ENCODE measurements at places on chromosomes 1 and 21.

DNA sequence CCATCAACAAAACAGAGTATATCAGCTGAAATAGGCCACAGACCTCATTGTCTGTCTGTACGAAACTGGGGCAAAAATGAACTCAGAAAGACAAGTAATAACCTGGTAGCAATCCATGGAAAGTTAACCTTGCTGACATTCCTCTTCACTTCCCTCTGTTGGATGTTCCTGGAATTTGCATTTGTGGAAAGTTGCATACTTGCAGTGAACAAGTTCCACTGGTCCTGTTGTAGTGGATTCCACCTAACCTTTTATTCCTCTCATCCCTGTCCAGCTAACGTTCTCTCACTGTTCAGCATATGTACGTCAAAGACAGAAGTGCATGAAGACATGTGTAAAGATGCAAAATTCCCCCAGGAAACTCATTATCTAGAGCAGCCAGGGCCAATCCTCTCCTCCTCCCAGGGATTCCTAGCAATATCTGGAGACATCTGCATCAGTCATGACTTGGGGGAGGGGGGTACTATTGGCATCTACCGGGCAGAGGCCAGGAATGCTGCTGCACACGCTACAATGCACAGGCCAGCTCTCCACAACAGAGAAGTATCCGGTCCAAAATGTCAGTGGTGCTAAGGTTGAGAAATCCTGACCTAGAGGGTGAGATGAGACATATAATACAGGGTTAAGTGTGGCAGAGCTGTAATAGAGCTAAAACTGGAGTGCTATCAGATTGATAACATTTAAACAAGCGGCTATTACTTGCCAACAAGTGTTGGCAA, 8.2 kb downstream of the LPAR3 start:
- peaks cover 24% of the 10 kb centered on the region for H3K27me3 ChIP-seq
- no peak overlapping the region for H3K4me3 ChIP-seq
- no peak overlapping the region for H3K27ac ChIP-seq
- DNase-seq: no peak
- H3K4me1 ChIP-seq: no peaks in the 10 kb centered on the region
- H3K36me3 ChIP-seq: peaks cover 9% of the 10 kb centered on the region

DNA sequence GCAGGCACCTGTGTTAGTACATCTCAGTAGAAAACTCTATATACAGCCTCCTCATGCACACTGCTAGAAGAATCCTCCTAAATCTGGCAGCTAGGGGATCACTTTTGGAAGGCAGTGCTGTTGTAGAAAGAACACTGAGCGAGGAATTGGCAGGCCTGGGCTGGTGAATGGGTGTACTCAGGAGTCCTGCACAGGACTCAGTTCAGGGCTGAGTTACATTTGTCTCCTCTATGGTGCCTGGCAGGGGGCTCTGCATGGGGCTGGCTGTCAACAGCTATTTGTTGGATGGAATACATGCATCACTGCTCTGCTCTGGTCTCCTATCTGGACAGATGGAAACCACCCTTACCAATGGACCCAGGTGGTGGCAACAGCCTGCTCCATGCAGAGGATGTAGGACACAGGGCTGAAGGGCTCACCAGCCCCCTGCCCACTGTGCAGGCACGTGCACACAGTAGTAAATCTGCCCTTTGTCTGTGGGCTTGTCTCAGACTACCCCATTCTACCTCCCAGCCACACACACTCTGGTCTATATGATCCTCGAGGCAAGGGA, 74.2 kb downstream of the LRIG2 start:
- no peaks in the 10 kb centered on the region for H3K36me3 ChIP-seq
- H3K27me3 ChIP-seq: no peaks in the 10 kb centered on the region
- no peak overlapping the region for H3K27ac ChIP-seq
- H3K4me1 ChIP-seq: peaks cover 23% of the 10 kb centered on the region
- DNase-seq: no peak

DNA sequence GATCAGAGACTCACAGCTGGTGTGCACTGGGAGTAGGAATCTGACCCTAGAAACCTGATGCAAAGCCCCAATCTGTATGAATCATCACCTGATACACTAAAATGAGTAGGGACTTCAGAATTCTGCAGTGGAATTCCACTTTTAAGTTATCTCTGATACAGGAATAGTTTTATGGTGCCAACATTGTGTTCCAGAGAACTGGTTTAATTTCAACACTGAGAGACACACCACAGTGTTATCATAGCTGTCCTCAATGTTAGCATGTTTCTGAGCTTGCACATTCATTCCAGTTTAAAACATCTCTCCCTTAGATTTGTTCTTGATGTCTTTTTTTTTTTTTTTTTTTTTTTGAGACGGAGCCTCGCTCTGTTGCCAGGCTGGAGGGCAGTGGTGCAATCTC, 7.1 kb downstream of the UTS2 start:
- H3K27me3 ChIP-seq: peaks cover 3% of the 10 kb centered on the region
- H3K4me3 ChIP-seq: no peak overlapping the region
- no peak overlapping the region for H3K27ac ChIP-seq
- no peak for DNase-seq
- no peaks in the 10 kb centered on the region for H3K4me1 ChIP-seq

DNA sequence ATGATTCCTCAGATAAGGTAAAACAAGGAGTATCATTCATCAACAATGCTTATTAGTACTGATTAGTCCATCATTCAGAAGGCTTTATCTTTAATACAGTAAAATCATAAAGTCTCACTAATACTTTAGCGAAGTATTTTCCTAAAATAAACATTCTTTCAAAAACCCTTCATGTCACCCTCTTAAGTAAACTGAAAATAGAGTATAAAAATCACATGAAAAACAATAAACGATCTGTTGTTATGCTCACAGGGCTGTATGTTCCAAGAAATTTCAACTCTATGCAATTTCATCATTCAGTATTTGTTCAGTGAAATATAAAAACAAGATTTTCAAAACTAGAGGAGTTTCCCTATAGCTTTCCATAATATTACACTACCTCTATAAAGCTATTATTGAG, 102.0 kb downstream of the DENND1B start:
- no peaks in the 10 kb centered on the region for H3K36me3 ChIP-seq
- peaks cover 12% of the 10 kb centered on the region for H3K4me1 ChIP-seq
- no peaks in the 10 kb centered on the region for H3K27me3 ChIP-seq
- no peak overlapping the region for H3K4me3 ChIP-seq

GRCh38 chr1:85936470-85936869, 220.1 kb downstream of the COL24A1 start:
- no peaks in the 10 kb centered on the region for H3K4me1 ChIP-seq
- H3K36me3 ChIP-seq: no peaks in the 10 kb centered on the region
- no peaks in the 10 kb centered on the region for H3K27me3 ChIP-seq
- no peak overlapping the region for H3K27ac ChIP-seq
- no peak for DNase-seq

GRCh38 chr1:90510143-90510542, 207.0 kb downstream of the BARHL2 start:
- peaks cover 12% of the 10 kb centered on the region for H3K4me1 ChIP-seq
- DNase-seq: no peak
- H3K4me3 ChIP-seq: no peak overlapping the region
- no peak overlapping the region for H3K27ac ChIP-seq
- H3K27me3 ChIP-seq: peaks cover 3% of the 10 kb centered on the region

DNA sequence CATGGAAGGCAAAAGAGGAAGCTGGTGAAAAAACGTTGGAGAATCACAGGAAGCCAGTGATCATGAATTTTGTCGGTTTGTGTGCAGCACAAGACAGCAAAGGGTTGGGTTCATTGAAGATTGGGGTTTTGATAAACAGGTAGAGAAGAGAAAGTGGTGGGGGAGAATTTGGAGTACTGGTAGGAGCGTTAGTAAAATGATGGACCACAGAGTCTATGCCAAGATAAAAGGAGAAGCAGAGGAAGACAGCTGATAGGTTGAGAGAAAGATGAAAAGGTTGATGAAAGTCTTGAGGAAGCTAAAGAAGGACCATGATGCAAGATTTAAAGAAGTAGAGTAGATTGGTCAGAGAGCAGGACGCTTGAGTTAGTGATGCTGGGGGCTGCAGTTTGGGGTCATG, 156.8 kb upstream of the POU3F1 start:
- H3K4me3 ChIP-seq: no peak overlapping the region
- H3K4me1 ChIP-seq: no peaks in the 10 kb centered on the region
- DNase-seq: no peak
- no peak overlapping the region for H3K27ac ChIP-seq

GRCh38 chr1:30681782-30682181, 41.6 kb downstream of the MATN1 start:
- H3K27ac ChIP-seq: no peak overlapping the region
- H3K36me3 ChIP-seq: no peaks in the 10 kb centered on the region
- DNase-seq: no peak
- H3K27me3 ChIP-seq: peaks cover 60% of the 10 kb centered on the region
- no peak overlapping the region for H3K4me3 ChIP-seq

- no peak overlapping the region for H3K4me3 ChIP-seq
- DNase-seq: no peak
- H3K4me1 ChIP-seq: peaks cover 62% of the 10 kb centered on the region
These were observed 11.8 kb downstream of the LRRC8D start for GRCh38 chr1:89832496-89833127.

DNA sequence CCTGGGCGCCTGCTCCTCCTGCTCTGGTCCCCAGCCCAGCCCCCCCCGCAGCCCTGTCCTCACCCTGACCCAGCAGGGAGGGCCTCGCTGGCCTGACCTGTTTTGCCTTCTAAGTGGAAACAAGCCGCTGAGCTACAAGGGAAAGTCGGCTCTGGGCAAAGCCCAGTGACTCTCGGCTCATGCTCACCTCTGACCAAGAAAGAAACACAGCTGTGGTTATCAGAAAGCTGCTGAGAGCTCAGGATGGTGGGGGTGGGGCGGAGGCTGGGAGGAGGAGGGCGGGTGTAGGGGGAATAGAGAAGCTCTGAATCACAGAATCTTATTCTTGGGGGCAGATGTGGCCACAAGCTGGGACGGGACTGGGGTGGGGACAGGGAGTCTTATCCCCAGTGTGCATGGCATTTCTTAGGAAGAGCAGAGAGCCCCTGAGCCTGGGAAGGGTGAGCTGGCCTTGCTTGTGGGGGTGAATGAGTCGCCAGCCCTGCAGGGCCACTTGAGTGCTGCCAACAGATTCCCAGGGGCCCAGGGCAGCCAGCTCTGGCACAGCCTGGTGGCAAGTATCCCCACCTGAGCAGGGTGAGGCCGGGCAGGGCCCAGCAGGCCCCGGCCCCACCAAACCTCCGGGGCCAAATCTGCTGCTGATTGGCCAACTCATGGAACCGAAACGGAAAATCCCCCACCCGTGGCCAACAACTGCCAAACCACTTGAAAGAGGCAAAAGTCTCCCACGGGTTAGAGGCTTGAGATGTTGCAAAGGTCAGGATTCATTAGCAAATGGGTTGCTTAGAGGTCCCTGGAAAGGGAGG, 120.6 kb downstream of the SPSB1 start:
- H3K36me3 ChIP-seq: no peaks in the 10 kb centered on the region
- no peak overlapping the region for H3K4me3 ChIP-seq

- peaks cover 79% of the 10 kb centered on the region for H3K27me3 ChIP-seq
- H3K36me3 ChIP-seq: no peaks in the 10 kb centered on the region
These were observed 120.0 kb upstream of the RRP15 start for GRCh38 chr1:218164930-218165700.

DNA sequence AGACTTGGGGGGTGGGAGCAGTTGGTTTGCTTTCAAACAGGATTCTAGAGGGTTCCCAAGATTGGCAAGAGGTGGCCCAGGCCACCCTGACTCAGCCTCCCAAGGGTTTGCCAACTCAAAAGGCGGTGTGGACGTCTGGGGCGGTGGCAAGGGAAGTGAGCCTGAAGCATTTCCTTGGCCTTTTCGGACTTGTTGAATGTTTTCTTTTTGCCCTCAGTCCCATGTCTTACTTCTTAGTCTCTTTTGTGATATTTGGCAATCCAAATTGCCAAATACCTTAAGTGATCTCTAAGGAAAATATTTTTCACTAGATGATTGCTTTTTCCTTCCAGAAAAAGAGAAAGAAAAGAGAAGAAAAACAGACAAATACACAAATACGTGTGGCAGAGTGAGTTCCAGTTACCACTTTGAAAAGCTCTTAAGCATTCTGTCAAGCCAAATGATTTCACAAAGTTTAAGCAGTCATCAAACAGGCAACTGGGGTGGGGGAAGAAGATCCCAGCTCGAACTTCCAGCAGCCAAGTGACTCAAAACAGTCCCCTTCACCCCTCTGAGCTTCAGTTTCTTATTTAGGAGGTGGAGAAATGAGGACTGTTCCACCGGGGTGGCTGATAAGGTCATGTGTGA, 374.6 kb upstream of the USP24 start:
- peaks cover 14% of the 10 kb centered on the region for H3K27me3 ChIP-seq
- H3K27ac ChIP-seq: no peak overlapping the region
- no peak overlapping the region for H3K4me3 ChIP-seq
- H3K4me1 ChIP-seq: peaks cover 12% of the 10 kb centered on the region
- no peaks in the 10 kb centered on the region for H3K36me3 ChIP-seq
- no peak for DNase-seq

GRCh38 chr1:107620753-107621152, 344.2 kb downstream of the VAV3 start:
- H3K4me1 ChIP-seq: peaks cover 4% of the 10 kb centered on the region
- H3K27me3 ChIP-seq: no peaks in the 10 kb centered on the region
- no peak overlapping the region for H3K27ac ChIP-seq
- no peaks in the 10 kb centered on the region for H3K36me3 ChIP-seq
- H3K4me3 ChIP-seq: no peak overlapping the region

DNA sequence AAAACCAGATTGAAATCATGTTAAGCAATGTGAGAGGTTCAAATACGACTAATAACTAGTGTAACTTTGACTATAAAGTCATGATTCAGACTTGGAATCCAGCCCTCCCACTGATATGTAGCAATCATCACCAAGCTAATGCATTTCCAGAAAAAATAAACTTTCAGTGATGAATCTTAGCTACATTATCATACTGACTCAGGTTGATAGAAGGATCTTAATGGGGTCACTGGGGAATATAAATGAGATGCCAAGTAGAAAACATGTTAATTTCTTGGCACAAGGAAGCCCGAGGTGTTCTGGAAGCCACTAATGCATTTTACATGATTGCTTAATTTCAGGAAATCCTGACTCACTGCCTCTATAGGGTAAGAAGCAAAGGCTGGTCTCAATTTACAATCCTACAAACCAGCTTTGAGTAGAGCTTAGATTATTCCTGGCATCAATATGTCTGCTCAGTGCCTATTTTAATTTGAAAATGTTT, 67.7 kb downstream of the SELENOF start:
- H3K27ac ChIP-seq: no peak overlapping the region
- no peak for DNase-seq
- no peak overlapping the region for H3K4me3 ChIP-seq
- no peaks in the 10 kb centered on the region for H3K36me3 ChIP-seq

- H3K4me3 ChIP-seq: no peak overlapping the region
- H3K27me3 ChIP-seq: no peaks in the 10 kb centered on the region
- H3K36me3 ChIP-seq: no peaks in the 10 kb centered on the region
These were observed 26.0 kb downstream of the RGS1 start for GRCh38 chr1:192601567-192601966.

DNA sequence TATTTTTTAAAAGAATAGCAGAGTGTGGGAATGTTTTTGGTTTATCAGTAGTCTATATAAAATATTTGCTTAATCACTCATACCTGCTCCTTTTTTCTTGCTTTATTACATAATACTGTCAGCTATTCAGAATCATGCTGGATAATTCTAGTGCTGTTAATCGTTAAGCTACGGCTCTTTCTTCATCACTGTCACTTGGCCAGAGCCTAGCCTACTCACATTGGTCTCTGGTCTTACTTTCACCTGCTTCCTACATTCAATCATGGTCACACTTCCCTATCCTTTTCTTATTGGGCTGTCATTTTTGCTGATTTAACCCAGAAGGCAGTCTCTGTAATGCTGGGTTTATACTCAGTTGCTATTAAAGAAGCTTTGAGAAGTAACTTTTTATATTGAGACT, 2.5 kb downstream of the KLHL20 start:
- no peak for DNase-seq
- peaks cover 24% of the 10 kb centered on the region for H3K27me3 ChIP-seq
- peaks cover 50% of the 10 kb centered on the region for H3K36me3 ChIP-seq
- H3K4me1 ChIP-seq: peaks cover 27% of the 10 kb centered on the region
- H3K4me3 ChIP-seq: peak overlapping the region; percentile 97

GRCh38 chr1:167601442-167602383, 28.3 kb upstream of the RCSD1 start:
- no peak overlapping the region for H3K4me3 ChIP-seq
- peaks cover 28% of the 10 kb centered on the region for H3K4me1 ChIP-seq
- H3K36me3 ChIP-seq: peaks cover 6% of the 10 kb centered on the region
- no peaks in the 10 kb centered on the region for H3K27me3 ChIP-seq

Data from nephron progenitor cell (in vitro differentiated cells).